ENCODE measurements at places on chromosomes 4 and X. TPM values are rescaled to one million over a fixed set of nuclear protein-coding genes. Genes with fewer than 3 reads are reported as not detected.

DNA sequence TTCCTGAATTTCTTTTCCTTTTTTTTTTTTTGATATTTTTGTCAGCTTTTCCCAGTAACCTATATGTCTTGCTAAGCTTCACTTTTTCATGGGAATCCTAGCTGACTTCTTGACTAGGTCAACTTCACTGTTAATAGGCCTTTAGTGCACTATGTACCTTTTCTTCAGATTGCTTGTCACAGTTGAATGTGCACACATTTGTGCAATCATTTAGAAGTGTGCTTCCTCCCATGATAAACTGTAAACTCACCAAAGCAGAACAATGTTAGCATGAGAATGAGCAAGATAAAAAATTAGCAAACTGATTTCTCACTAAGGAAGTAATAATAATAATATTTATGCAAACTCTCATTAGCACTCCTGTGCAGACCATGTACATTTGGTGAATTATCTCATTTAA is 173.2 kb downstream of the PABPC4L start:
- DNase-seq = no peak
- H3K27ac ChIP-seq = no peak overlapping the region
- no peaks in the 10 kb centered on the region for H3K27me3 ChIP-seq
- H3K4me1 ChIP-seq = no peaks in the 10 kb centered on the region
- H3K36me3 ChIP-seq = no peaks in the 10 kb centered on the region

Gene SLC34A2
- total RNA-seq = not detected

GRCh38 chr4:128684016-128684415 is 125.5 kb upstream of the JADE1 start:
- no peak overlapping the region for H3K4me3 ChIP-seq
- no peak for DNase-seq
- no peaks in the 10 kb centered on the region for H3K27me3 ChIP-seq
- H3K27ac ChIP-seq = no peak overlapping the region

Gene EGF
- 3.6 TPM for total RNA-seq

- H3K36me3 ChIP-seq = no peaks in the 10 kb centered on the region
- no peak overlapping the region for H3K4me3 ChIP-seq
- DNase-seq = no peak
- peaks cover 22% of the 10 kb centered on the region for H3K4me1 ChIP-seq
Observed at GRCh38 chr4:173958445-173958844, 325.0 kb downstream of the FBXO8 start.

GRCh38 chr4:116066711-116067245 is 953.4 kb upstream of the NDST4 start:
- no peak for DNase-seq
- H3K4me1 ChIP-seq = no peaks in the 10 kb centered on the region
- H3K27me3 ChIP-seq = no peaks in the 10 kb centered on the region

Gene RAB28
- 20.5 TPM for total RNA-seq

Gene GC
- total RNA-seq = not detected

- H3K4me1 ChIP-seq = no peaks in the 10 kb centered on the region
- no peak for DNase-seq
- no peak overlapping the region for H3K4me3 ChIP-seq
- no peak overlapping the region for H3K27ac ChIP-seq
Observed at GRCh38 chrX:88425739-88426138, 321.3 kb upstream of the CPXCR1 start.

Gene LONRF3
- total RNA-seq = 19.9 TPM

DNA sequence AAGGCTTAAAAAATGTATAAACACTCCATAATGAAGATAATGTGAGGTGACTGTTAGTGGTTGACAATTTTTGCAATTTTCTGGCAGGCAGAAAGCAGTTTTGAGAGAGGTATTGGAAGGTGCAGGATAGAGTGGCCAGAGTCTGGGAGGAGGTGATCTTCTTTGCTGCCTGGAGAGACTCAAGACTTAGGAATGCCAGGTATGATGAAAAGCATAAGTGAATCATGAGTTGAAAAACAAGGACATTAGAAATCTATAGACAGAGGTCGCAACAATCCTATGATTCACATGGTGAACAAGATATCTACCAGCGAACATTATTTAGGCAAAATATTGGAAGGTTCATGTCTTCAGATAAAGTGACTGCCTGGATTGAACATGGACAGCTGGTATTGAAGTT is 118.5 kb downstream of the CFAP299 start:
- H3K27ac ChIP-seq = no peak overlapping the region
- no peak overlapping the region for H3K4me3 ChIP-seq
- no peak for DNase-seq
- H3K36me3 ChIP-seq = no peaks in the 10 kb centered on the region

- H3K27ac ChIP-seq = no peak overlapping the region
- DNase-seq = no peak
- no peaks in the 10 kb centered on the region for H3K27me3 ChIP-seq
- H3K36me3 ChIP-seq = no peaks in the 10 kb centered on the region
- no peak overlapping the region for H3K4me3 ChIP-seq
Observed at GRCh38 chrX:100654261-100654660, 10.3 kb downstream of the SRPX2 start.

- DNase-seq = no peak
- H3K27ac ChIP-seq = no peak overlapping the region
- no peaks in the 10 kb centered on the region for H3K27me3 ChIP-seq
- no peak overlapping the region for H3K4me3 ChIP-seq
- H3K36me3 ChIP-seq = no peaks in the 10 kb centered on the region
Observed at GRCh38 chr4:121737846-121738554, 27.0 kb downstream of the SMIM43 start.

- no peak overlapping the region for H3K27ac ChIP-seq
- H3K27me3 ChIP-seq = no peaks in the 10 kb centered on the region
- H3K36me3 ChIP-seq = no peaks in the 10 kb centered on the region
- H3K4me1 ChIP-seq = no peaks in the 10 kb centered on the region
- no peak overlapping the region for H3K4me3 ChIP-seq
Observed at GRCh38 chr4:11773798-11774197, 345.1 kb upstream of the HS3ST1 start.
